ENCODE measurements at places on chromosomes 1 and 21.

DNA sequence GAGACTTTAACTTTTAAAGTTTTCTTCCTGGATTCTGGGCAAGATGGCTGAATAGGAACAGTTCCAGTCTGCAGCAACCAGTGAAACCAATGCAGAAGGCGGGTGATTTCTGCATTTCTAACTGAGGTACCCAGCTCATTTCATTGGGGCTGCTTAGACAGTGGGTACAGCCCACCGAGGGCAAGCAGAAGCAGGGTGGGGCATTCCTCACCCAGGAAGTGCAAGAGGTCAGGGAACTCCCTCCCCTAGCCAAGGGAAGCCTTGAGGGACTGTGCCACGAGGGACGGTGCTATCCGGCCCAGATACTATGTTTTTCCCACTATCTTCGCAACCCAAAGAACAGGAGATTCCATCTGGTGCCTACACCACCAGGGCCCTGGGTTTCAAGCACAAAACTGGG, 121.0 kb downstream of the VAV3 start:
- DNase-seq: no peak

- no peak for DNase-seq
Observed at GRCh38 chr1:8205771-8206170, 112.1 kb upstream of the SLC45A1 start.

- no peak for DNase-seq
Observed at GRCh38 chr21:19405326-19405725, 1001.7 kb upstream of the TMPRSS15 start.

GRCh38 chr1:190957565-190957964, 479.9 kb upstream of the BRINP3 start:
- DNase-seq: no peak

DNA sequence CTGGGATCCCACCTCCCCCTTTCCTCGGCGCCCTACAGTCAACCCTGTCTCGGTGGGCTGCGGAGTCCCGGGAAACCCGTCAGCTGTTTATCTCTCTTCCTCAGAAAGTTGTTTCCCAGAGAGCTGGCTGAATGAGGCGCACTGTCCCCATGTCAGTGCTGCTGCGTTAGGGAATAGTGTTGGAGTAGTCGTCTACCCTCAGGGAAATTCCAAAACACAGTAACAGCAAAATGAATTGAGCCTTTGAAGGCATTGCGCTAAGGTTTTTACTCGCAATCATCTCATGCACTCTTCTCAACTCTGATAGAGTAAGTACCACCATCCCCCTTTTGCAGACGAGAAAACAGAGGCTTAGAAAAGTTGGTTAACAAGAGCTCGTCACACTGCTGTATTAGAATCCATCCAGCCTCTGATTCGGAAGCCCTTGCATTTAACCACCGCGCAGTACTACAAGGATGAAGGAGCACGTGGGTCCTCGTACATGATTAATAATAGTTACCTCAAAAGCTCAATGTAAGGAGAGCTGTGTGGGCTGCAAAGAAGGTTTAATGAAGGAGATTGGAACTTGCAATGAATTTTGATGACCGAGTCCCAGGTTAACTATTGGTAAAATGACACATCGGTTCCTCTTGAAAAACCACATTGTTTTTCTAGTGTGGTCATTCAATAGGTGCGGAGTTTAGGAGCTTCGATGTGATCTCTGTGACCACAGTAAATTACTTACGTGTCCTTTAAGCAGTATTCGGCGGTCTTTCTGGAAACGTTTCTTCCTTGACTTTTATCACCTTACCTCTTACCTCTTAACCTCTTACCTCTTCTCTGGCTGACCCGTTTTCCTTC, 788 bp upstream of the EDEM3 start:
- DNase-seq: peak; percentile 53

DNA sequence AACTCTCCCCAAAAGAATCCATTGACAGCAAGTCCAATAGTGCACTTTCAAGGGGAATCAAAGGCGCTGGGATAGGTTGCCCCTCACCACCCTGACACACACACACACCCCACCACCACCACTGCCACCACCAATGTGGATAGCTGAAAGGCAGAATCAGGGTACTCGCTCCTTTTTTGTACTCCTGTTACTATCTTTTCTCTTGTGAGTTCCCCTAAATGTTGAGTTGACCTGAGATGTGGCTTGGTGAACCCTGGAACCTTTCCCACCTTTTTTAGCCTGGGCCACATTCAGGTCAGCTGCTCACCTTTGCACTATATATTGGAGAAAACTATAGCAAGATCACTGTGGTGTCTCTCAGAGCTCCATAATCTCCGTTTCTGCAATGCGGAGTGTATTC, 3.9 kb downstream of the S100A8 start:
- DNase-seq: no peak

- no peak for DNase-seq
Observed at GRCh38 chr1:199082778-199083389, 444.0 kb downstream of the PTPRC start.

GRCh38 chr21:36430841-36431240, 45.6 kb downstream of the CHAF1B start:
- peak; percentile 18 for DNase-seq

- no peak for DNase-seq
Observed at GRCh38 chr1:236833575-236833974, 38.5 kb downstream of the MTR start.

- DNase-seq: no peak
Observed at GRCh38 chr1:41526956-41527561, 42.6 kb upstream of the EDN2 start.

GRCh38 chr21:21018821-21019220, 20.6 kb downstream of the NCAM2 start:
- DNase-seq: no peak

GRCh38 chr1:167706931-167707877, 14.6 kb upstream of the MPZL1 start:
- no peak for DNase-seq

GRCh38 chr1:229947968-229948367, 119.1 kb upstream of the GALNT2 start:
- DNase-seq: no peak

GRCh38 chr1:219712506-219712905, 99.6 kb upstream of the ZC3H11B start:
- no peak for DNase-seq

- no peak for DNase-seq
Observed at GRCh38 chr1:145959333-145959732, 1.5 kb upstream of the LIX1L start.

DNA sequence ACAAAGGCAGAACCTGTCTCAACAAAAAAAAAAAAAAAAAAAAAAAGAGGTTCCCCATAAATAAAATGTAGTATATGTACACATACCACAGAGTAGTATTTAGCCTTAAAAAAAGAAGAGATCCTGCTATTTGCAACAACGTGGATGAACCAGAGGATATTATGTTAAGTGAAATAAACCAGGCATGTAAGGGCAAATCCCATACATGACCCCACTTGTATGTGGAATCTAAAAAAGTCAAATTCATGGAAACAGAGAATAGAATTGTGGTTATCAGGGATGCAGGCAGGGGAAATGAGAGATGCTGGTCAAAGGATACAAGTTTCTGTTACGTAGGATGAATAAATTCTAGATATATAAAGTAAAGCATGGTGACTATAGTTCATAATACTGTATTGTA, 16.7 kb downstream of the SLC44A3 start:
- no peak for DNase-seq

- no peak for DNase-seq
Observed at GRCh38 chr1:113245252-113245651, 145.1 kb upstream of the MAGI3 start.

- DNase-seq: no peak
Observed at GRCh38 chr1:236565530-236565929, 38.8 kb downstream of the HEATR1 start.

GRCh38 chr1:50724626-50725286, 235.3 kb downstream of the FAF1 start:
- no peak for DNase-seq

- DNase-seq: no peak
Observed at GRCh38 chr1:22789356-22789994, 78.8 kb downstream of the EPHB2 start.

DNA sequence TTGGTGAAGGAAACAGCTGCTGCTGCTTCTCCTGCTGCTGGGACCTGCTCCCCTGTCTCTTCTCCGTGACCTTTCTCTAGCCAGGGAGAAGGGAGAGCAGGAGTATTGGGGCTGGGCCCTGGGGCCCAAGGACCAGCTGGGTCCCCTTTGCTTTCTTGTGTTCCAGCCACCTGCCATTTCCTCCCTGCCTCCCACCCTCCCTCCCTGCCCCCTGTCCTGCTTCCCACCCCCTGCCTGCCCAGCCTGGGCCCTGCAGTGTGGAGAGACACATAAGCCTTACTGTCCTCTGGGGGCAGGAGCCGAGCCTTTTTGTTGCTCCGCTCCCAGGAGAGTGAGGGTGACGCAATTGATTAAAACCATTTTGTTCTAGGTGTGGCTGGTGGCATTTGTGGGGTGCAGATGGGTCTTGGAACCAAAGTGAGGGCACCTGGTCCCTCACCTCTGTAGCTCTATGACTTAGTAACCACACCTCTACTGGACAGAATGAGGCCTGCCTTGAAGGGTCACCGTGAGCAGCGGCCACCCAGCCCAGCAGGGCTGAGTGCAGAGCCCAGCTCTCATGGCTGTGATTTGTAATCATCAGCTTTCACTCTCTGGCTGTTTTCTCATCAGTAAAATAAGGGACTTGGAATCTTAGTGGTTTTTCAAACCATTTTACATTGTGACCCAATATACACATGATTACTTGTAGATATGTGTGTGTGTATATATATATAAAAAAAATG, 13.9 kb upstream of the TMEM222 start:
- DNase-seq: no peak

DNA sequence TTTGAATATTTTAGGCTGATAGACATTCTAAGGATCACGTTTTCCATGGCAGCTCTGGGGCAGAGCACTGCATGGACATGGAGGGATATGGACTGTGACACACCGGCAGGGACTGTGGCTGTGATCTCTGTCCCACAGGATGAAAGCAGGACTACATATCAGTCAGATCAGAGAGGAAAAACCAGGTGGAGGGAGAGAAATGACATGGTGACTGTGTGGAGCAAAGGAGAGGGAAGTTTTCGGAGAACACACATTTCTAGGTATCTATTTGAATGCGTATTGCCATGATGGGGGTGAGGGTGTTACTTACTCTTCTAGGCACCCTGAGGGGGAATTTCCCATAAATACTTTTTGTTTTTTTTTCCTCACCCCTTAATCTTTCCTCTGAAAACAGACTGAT, 3.2 kb upstream of the CD1C start:
- DNase-seq: no peak

DNA sequence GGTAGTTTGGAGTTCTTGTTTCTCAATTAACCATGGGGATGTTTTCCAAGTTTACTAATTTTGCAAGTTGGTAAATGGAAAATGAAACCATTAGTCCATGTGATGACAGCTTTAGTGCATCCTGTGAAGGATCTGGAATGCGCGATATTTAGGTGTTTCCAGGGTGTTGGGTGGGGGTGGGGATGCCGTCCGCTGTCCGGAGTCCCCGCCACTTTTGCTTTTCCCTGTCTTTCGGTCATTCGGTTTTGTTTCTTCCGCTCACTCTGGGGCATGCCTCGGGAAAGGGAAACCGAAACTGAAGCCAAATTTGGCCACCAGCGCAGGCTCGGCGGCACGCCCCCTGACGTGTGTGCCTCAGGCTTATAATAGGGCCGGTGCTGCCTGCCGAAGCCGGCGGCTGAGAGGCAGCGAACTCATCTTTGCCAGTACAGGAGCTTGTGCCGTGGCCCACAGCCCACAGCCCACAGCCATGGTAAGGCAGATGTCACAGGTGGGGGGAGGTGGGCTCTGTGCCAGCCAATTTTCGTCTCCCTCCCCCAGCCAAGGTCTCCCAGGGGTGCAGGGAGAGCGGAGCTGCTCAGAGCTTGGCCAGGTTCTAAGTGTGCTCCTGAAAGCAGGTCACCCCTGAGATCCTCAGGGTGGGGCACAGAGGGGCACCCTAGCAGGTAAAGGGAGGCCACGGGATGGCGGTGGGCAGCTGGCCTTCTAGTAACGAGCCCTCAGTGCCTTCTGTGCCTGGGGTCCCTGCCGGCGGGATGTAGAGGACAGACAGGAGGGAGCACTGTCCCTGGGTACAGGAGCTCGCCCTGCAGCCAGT, at the start of gene ISG15:
Gene ISG15, plus strand, starts transcription at position 393 of the 817 bp plus-strand sequence. Its CDS starts 77 bp downstream, at position 470.
- DNase-seq: peak; percentile 86

DNA sequence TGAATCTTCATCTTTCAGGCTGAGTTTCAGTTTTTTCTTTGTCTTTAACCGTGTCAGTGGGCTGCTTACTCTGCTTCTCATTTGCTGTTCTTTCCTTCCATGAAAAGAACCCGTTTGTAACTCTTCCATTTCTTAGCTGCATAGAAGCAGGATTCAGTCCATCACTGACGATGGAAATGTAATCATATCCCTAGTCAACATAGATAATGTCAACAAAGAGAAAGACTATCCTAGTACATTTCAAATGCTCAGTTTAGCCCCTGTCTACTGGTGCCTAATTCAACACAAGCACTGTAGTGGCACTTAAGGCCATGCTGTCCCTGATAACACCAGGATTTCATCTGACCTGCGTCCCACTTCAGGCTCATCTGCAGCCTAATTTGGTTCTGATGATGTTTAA, 376 bp downstream of the GBP1 start:
- peak; percentile 34 for DNase-seq

DNA sequence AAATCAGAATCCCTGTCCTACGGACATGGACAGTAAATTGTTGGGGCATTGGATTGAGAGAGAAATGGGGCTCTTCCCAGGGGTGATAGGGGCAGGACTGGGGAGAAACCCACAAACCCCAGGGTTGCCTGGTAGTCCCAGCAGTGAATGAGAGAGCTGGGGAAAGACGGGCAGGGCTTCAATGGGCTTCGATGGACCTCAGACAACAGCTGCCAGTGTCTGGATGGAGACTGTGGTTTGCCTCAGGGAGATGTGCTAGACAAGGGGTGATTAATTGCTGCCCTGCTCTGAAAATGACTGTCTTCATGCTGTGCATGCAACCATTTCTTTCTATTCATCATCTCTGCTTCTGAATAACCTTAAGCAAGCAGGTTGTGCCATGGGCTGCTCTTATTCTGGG, 7.4 kb downstream of the GPR25 start:
- DNase-seq: peak; percentile 13

GRCh38 chr1:209767096-209767495, 11.2 kb downstream of the TRAF3IP3 start:
- no peak for DNase-seq

- no peak for DNase-seq
Observed at GRCh38 chr1:82154219-82154970, 353.7 kb downstream of the ADGRL2 start.

GRCh38 chr1:178609015-178609414, 96.1 kb downstream of the TEX35 start:
- DNase-seq: peak; percentile 57

DNA sequence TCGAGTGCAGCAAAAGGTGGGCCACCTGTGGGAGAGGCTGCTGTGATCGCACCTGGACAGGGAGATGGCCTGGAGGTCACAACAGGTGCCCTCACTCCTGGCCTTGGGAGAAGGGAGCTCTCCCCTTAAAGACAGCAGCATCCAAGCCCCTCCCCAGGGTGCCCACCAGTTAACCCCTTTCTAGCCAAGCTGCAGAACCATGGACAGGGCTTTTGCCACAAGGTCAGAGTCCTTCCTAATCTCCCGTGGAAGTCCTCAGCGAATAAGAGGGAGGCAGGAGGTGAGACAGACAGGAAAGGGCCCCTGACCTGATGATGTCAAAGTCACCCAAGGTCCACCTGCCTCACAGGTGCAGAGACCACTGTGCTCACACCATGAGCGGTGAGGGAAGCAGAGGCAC, 1.7 kb downstream of the CNTN2 start:
- DNase-seq: no peak
